ENCODE measurements at places on chromosomes 12 and 14. TPM values are rescaled to one million over a fixed set of nuclear protein-coding genes. Genes with fewer than 3 reads are reported as not detected.

The EPYC gene
- not detected for total RNA-seq

The MAPK1IP1L gene
- total RNA-seq: 26.2 TPM

The A2M gene
- 42.7 TPM for total RNA-seq

The CLEC1B gene
- total RNA-seq: not detected

The VRK1 gene
- 38.4 TPM for total RNA-seq

The RASSF9 gene
- total RNA-seq: 0.87 TPM

The RAD9B gene
- 0.29 TPM for total RNA-seq

The SMIM41 gene
- 4.5 TPM for total RNA-seq

The KCNC2 gene
- not detected for total RNA-seq

The PTPRR gene
- 0.58 TPM for total RNA-seq

The GLIPR1L2 gene
- 1.3 TPM for total RNA-seq

The BCL2L14 gene
- total RNA-seq: not detected

The IKBIP gene
- total RNA-seq: 70.5 TPM

The ANP32D gene
- total RNA-seq: not detected

The RTRAF gene
- total RNA-seq: 93.8 TPM

The RAB15 gene
- total RNA-seq: 4.1 TPM

The HOXC4 gene
- 0.17 TPM for total RNA-seq

The OVCH1 gene
- total RNA-seq: 0.83 TPM

The TMEM19 gene
- total RNA-seq: 29.1 TPM

The CEBPE gene
- total RNA-seq: not detected

The IFNG gene
- not detected for total RNA-seq

The ZCCHC8 gene
- 18.8 TPM for total RNA-seq

The JAG2 gene
- 1.6 TPM for total RNA-seq

The CABP1 gene
- total RNA-seq: 0.66 TPM

The CISTR gene
- total RNA-seq: not detected

The KRT73 gene
- not detected for total RNA-seq

The PCED1B gene
- not detected for total RNA-seq

The OR10G2 gene
- not detected for total RNA-seq

The HDAC7 gene
- total RNA-seq: 49.3 TPM

The KIF26A gene
- 0.15 TPM for total RNA-seq

The WNT1 gene
- not detected for total RNA-seq

The CAMKK2 gene
- 20.1 TPM for total RNA-seq

The TBC1D30 gene
- total RNA-seq: 0.29 TPM

The KERA gene
- not detected for total RNA-seq

The MEG3 gene
- total RNA-seq: 164 TPM

The RILPL2 gene
- total RNA-seq: 4.0 TPM

The CLEC4D gene
- total RNA-seq: not detected

The TFCP2 gene
- total RNA-seq: 9.9 TPM

The SERPINA10 gene
- 0.17 TPM for total RNA-seq

The RPGRIP1 gene
- total RNA-seq: not detected

The ART4 gene
- 0.44 TPM for total RNA-seq

The DYRK4 gene
- total RNA-seq: 52.7 TPM

The EML5 gene
- 0.44 TPM for total RNA-seq

The GLS2 gene
- total RNA-seq: 0.73 TPM

The RTL1 gene
- total RNA-seq: not detected

The HSPB8 gene
- total RNA-seq: 26.8 TPM

The PAH gene
- not detected for total RNA-seq

All from smooth muscle cell of trachea (primary cell).